ENCODE measurements at places on chromosomes 13 and 19. TPM values are rescaled to one million over a fixed set of nuclear protein-coding genes. Genes with fewer than 3 reads are reported as not detected.

GRK1 gene
- total RNA-seq: not detected

CD22 gene
- total RNA-seq: 2.2 TPM

ZNF681 gene
- total RNA-seq: not detected

EID2 gene
- total RNA-seq: 49.7 TPM

SWSAP1 gene
- total RNA-seq: 2.2 TPM

CLIP3 gene
- 0.76 TPM for total RNA-seq

NLRP11 gene
- not detected for total RNA-seq

HTR2A gene
- total RNA-seq: not detected

LGI4 gene
- total RNA-seq: 0.10 TPM

DPF1 gene
- total RNA-seq: 3.5 TPM

ZNF100 gene
- not detected for total RNA-seq

APC2 gene
- total RNA-seq: 1.3 TPM

CDADC1 gene
- 7.9 TPM for total RNA-seq

ANGPTL8 gene
- not detected for total RNA-seq

NEK5 gene
- 0.08 TPM for total RNA-seq

LYPD3 gene
- 0.78 TPM for total RNA-seq

CPB2 gene
- total RNA-seq: not detected

GAPDHS gene
- not detected for total RNA-seq
